ENCODE measurements at places on chromosomes 1 and 21.

- peak; percentile 21 for DNase-seq
Observed at GRCh38 chr1:235513495-235514366, 9.5 kb upstream of the B3GALNT2 start.

DNA sequence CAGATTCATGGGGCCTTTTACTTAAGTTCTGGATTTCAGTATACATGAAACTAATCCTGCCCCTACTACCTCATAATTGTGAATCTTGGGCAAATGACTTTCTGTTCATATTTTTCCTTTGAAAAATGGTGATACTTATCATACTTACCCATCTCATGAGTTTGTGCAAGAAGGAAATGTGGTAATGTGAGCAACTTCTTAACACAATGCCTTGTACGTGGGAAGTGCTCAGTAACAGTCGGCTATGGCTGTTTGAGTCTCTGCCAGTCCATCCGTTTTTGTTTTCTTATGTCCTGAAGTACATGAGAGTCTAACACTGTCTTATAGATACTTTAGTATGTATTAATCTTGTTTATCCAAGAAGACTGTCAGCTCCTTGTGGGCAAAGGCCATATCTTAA, 86.5 kb downstream of the PATJ start:
- no peak for DNase-seq

DNA sequence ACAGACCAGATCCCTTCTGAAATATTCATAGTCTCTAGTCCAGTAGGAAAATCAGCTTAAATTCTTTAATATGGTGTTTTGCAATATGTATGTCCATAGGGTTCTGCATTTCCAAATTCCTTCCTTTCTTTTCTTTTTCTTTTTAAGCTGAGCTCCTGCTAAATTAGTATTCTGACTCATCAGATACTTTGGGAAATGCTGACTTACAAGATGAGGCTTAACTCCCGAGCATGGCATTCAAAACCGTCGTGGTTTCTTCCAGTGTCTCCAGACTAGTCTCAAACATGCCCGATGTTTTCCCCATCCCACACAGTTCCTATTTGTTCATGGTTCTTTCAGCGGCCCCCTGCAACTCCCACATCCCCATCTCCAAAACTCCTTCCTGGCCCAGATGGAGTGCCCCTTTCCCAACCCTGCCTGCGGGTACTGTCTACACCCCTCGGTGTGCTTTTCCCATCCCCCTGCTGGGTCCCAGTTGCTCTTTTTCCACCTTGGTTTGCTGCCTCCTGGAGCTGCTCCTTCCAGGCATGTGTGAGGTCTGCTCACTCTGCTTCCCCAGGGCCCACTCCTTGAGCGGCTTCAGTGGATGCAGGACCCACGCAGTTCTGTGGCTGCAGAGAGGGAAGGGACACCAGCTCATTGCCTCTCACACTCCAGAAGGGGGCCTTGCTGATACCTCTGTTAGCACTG, 19.5 kb upstream of the ETV3 start:
- DNase-seq, result no peak

DNA sequence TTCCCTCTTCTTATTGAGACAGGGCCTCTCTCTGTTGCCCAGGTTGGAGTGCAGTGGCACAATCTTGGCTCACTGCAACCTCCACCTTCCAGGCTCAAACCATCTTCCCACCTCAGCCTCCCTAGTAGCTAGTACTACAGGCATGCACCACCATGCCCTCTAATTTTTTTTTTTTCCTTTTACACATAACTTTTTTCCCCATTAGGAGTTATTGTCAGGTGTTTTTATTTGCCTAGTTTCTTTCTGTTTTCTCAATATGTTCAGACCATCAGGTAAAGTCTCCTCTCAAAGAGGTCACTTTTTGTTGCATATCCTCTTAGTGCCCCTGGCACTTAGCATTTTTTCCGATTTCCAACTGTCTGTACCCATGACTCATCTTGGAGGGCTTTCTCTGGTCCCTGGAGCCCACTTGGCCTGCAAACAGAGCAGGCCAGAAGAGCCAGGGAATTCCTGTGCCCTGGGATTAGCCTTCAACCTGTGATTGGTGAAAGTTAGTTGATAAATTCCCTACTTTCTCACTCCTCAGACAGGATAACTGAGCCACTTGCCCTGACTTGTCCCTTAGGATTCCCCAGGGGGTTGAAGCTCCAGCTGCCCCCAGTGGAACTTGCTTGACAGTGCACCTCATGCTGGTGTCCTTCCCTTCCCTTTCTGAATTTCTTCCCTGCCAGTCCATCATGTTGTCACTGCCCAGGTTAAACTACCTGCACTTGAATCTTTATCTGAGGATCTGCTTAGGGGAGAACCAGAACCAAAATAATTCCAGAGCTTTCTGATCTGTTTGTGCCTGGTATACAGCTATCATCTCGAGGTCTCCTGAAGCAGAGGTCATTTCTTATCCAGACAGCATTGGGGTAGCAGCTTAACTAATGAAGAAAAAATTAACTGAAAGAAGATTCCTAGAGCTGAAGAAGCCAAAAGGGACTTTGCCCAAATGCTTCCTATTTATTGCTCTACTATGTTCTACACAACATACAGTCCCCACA, 2.4 kb downstream of the NTPCR start:
- DNase-seq, result peak; percentile 20

DNA sequence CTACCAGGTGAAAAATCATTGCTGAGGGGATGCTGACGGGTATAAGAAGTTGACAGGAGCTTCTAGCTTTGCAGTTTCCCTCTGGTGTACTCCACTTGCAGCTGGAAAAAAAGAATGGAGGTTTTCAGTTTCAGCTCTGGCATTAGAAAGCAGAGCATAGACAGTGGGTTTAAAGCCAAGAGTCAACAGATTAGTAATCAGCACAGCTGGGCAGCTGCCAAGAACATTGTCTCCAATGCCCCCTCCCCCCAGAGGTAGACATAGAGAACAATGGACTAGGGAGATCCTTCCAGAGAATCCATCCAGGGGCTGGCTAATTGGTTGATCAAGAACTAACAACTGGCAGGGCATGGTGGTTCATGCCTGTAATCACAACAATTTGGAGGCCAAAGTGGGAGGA, 10.1 kb upstream of the ZBTB8B start:
- no peak for DNase-seq
